ENCODE measurements at places on chromosomes 5 and 9. TPM values are rescaled to one million over a fixed set of nuclear protein-coding genes. Genes with fewer than 3 reads are reported as not detected.

DNA sequence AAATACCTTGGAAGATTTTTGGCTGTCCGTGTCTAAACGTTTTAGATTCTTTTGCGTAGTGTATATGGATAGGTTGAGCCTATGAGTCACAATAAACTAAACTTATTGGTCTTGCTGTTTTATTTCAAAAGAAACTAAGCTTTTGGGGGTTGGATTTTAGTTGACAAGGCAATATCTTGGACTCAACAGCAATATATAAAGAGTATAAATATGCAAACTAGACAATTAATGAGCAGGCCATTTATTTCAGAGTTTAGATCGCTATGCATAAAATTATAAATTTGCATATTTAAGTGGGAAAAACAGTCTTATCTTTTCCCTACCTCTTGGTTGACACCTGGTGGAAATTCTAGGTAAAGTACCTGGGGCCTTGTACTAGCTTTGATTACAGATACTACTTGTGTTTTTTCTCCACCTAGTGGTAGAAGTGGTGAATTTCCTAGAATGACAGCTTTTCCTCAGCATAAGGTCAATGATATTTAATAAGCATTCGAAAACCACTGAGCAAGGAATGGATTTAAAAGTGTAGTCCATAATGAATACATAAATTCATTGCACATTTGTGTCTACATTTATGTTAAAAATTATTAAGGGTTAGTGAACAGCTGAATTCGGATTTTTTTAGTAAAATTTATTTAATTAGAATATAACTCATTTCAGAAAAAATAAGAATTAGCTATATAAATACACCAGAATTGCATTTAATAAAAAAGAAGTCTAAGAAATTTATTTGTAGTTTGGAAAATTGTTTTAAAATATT, 1.7 kb upstream of the ARRDC3 start:
- DNase-seq: peak; percentile 91

PLK2 gene
- total RNA-seq: 64.9 TPM

DNA sequence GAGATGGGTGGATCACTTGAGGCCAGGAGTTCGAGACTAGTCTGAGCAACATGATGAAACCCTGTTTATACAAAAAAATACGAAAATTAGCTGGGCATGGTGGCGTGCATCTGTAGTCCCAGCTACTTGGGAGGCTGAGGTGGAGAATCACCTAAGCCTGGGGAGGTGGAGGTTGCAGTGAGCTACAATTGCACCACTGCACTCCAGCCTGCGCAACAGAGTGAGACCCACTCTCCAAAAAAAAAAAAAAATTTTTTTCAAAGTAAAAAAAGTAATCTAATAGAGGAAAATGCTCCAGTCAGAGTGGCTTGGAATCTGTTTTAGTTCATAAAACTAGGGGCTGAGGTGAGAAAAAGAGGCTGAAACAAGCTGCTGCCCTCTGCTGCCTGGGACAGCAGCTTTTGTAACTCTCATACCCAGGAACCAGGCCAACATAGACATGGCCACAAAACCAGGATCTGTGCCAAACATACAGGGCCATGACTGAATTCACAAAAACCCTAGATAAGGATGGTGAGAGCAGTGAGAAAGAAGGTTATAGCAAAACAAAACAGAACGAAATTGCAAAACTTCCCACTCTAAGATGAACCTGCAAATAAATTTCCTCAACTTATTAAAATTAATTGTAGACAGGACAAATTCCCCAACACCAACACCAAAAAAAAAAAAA, 13.1 kb upstream of the DCAF12 start:
- DNase-seq: peak; percentile 89

DNA sequence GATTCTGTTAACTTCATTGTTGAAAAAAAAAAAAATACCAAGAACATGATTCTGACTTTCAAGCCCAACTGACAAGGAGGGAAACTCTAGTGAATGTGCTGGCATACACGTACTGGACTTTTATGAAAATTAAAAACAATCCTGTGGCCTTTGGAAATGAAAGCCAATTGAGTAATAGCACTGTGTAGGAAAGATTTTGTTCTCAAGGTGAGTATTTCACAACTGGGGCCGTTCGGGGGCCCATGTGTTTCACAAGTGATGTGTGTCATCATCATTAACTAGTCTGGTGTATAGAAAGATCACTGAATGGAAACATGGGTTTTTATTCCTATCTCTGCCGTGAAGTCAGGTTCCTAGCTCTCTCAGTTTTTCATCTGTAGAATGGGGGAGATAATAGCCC, 605.0 kb upstream of the CLINT1 start:
- DNase-seq: no peak

- peak; percentile 65 for DNase-seq
Observed at GRCh38 chr5:126805063-126805462, 28.1 kb downstream of the LMNB1 start.

DNA sequence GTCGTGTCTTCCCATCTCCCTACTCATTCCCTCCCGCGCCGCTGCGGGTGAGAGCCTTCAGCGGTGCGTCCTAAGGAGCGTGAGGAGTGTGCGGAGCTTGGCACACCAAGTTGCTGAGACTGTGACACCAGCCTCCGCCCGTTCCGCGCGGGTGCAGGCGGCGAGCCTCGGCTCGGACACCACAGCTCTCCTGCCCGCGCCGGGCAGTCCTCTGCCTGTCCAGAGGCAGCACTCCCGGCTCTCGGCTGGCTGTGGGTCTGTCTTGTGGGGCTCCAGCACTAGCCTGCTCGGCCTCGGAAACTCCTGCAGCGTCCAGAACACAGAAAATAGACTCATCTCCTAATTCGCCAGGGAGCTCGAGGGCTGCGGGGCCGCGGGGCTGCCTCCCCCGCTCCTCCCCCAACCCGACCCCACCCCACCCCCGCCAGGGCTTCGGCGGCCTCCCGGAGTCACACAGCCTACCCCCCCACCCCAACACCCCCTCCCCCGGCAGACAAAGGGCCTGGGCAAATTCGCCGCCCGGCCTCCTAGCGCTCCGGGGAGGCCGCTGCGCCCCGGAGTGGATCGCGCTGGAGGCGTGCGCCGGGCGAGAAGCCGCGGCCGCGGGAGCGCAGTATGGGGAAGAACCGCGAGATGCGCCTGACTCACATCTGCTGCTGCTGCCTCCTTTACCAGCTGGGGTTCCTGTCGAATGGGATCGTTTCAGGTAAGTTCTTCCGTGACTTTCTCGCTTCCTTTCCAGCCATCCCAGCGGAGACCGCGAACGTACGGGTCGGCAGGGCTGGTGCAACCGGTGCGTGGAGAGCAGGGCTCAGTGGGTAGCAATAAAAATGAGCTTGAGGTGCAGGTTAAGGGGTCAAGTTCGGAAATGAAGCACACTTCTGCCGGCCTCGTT, at the start of gene ADAMTS19:
ADAMTS19 (plus strand) TSS at position 522 of the 895 bp plus-strand sequence; CDS start at position 616, 94 bp downstream.
- no peak for DNase-seq

RASEF gene
- not detected for total RNA-seq

- DNase-seq: no peak
Observed at GRCh38 chr5:148911386-148911785, 85.0 kb downstream of the ADRB2 start.

DNA sequence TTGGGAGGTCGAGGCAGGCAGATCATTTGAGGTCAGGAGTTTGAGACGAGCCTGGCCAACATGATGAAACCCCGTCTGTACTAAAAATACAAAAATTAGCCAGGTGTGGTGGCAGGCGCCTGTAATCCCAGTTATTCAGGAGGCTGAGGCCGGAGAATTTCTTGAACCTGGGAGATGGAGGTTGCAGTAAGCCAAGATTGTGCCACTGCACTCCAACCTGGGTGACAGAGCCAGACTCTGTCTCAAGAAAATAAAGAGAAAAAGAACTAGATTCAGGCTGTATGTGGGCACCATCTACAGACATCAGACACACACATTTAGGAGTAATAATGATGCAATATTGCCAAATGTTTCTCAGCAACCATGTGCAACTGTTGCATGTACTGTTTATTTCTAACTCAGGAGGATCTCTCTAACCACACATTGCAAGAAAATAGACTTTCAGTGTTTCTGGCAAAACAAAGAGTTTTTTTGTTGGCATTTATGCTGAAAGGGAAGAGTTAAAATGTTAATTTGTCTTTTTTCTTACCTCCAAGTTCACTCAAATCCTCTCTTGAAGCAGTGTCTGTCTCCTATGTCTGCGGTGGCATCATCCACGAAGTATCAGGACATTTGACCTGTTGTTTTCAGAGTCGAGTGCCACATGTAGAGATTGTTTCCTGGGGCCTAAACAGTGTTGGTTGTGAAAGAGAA, 5.1 kb upstream of the ORM1 start:
- DNase-seq: peak; percentile 15

GRCh38 chr5:149878371-149878770, 66.2 kb downstream of the PDE6A start:
- no peak for DNase-seq

AHRR gene
- total RNA-seq: 45.1 TPM

PRR16 gene
- 64.3 TPM for total RNA-seq

Measured in HFFc6 (cell line).